ENCODE measurements at places on chromosomes 3 and 15.

DNA sequence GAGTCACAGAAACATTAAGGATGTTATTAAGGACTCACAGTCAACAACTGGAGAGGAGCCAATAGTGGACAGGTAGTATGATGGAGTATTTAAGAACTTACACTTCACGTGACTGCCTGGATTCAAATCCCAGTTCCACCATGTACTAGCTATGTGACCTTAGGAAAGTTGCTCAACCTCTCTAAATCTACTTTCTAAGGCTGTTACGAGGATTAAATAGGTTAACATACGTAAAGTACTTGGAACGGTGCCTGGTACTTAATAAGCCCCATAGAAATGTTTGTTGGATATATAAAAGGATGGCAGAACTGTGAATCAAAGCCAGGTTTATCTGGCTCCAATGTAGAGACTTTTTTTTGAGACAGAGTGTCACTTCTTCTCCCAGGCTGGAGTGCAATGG is 24.4 kb downstream of the THRB start:
- DNase-seq = no peak

GRCh38 chr3:129211772-129212171 is 28.1 kb upstream of the CNBP start:
- DNase-seq = peak; percentile 41

- no peak for DNase-seq
Observed at GRCh38 chr3:184785890-184786279, 26.1 kb upstream of the VPS8 start.

- DNase-seq = no peak
Observed at GRCh38 chr15:49270541-49271421, 100.7 kb downstream of the GALK2 start.

GRCh38 chr3:143119974-143120715 is 574 bp downstream of the CHST2 start:
- no peak for DNase-seq

- DNase-seq = no peak
Observed at GRCh38 chr3:126329927-126330725, 27.1 kb downstream of the KLF15 start.

- DNase-seq = no peak
Observed at GRCh38 chr15:63072809-63073277, 30.3 kb downstream of the TPM1 start.

GRCh38 chr15:60972866-60973265 is 256.2 kb downstream of the RORA start:
- no peak for DNase-seq

Measured in COLO829 (cell line).